Nucleus accumbens (tissue), 56 donors: ENCODE measurements at places on chromosomes 6 and 20.

- no peak for DNase-seq
Measured at GRCh38 chr6:17096652-17097051, 5.2 kb upstream of the STMND1 start.

- no peak for DNase-seq
Measured at GRCh38 chr6:36686668-36687513, 8.4 kb downstream of the CDKN1A start.

GRCh38 chr6:1496836-1497760 is 107.7 kb downstream of the FOXF2 start:
- DNase-seq: no peak

GRCh38 chr20:32450484-32451061 is 92.4 kb downstream of the ASXL1 start:
- DNase-seq: no peak

GRCh38 chr6:109373762-109374161 is 8.5 kb downstream of the CD164 start:
- DNase-seq: no peak

GRCh38 chr20:49288250-49288751 is 10.4 kb upstream of the ZNFX1 start:
- DNase-seq: no peak

DNA sequence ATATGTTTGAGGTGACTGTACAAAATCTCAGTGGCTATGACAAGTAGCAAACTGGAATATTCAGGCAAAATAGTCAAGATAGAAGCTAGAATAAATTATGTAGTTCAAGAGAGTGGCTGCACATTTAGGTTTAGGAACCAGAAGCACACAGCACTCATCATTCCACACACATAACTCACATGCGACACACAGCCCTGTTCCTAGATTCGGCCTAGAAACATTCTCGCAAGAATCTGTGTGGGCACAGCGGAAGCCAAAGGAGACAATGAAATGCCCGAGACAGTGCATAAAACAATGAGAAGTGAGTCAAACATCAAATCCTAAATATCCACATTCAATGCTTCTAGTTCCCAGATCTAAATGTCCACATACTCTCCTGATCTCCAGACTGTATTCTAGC is 9.5 kb upstream of the SUPT3H start:
- DNase-seq: no peak

GRCh38 chr6:7673063-7673536 is 52.8 kb upstream of the BMP6 start:
- DNase-seq: no peak

GRCh38 chr6:13535306-13535705 is 39.1 kb upstream of the SIRT5 start:
- DNase-seq: no peak

DNA sequence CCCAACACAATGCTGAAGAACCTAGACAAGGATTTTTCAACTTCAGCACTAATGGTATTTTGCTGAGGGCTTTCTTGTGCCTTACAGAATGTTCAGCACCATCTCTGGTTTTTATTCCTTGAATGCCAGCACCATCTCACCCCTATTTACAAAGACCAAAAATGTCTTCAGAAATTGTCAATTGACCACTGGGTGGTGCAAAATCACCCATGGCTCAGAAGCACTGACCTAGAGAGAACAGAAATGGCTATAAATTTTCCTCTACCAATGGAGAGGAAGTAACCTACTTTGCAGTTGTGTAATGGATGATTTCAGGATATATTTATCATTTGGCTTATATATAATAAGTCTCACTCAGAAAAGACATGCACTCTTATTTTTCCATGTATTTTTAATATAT is 431.0 kb upstream of the IRAK1BP1 start:
- DNase-seq: no peak

DNA sequence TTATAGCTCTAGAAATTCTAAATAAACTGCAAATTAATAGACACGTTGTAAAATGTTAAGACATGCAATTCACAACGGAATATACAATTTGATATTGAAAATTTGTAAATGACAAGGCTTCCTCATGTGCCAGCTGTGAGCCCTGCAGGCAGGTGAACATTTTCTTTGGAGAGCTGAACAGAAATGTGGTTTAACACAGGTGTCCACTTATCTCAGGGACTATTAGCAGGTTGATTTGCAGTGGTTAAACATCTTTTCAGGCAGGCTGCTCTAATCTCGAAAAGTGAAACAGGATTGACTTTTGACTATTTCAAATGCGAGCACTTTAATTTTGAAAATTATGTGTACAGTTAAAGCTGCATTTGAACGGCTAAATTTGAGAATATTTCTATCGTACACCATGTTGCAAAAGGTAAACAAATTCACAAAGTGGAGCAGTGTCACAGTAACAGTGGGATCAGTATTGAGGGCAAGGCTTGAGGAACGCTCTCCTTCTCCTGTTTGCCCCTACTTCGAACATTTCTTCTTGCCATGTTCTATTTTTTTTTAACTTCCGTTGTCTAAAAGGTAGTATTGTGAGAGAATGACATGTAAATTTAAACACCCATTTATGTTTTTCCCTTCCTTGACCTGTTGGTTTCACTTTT is 210.8 kb downstream of the CDKAL1 start:
- no peak for DNase-seq

- no peak for DNase-seq
Measured at GRCh38 chr6:3594201-3594600, 137.4 kb upstream of the SLC22A23 start.

GRCh38 chr20:58084566-58084965 is 143.9 kb downstream of the ANKRD60 start:
- DNase-seq: no peak

- DNase-seq: no peak
Measured at GRCh38 chr6:87139236-87139635, 16.1 kb upstream of the ZNF292 start.

DNA sequence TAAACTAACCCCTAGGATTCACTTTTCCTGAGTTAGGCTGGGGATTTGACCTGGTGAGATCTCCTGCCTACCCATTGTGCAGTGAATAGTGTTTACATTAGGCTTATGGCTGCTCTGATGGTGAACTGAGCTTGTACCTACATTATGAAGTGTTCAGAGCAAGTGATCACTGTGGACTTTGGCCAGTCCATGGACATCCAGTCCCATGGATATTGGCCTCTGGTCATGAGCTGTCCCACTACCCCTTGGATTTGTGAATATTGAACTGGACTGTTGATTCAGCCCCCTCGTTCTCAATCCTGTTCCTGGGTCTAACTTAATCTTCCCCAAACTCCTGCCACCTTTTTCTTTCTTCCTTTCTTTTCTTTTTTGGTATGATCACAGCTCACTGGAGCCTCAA is 13.8 kb downstream of the ASIP start:
- no peak for DNase-seq

GRCh38 chr6:7050872-7051779 is 56.6 kb upstream of the RREB1 start:
- no peak for DNase-seq

- no peak for DNase-seq
Measured at GRCh38 chr20:13447385-13448180, 191.1 kb downstream of the TASP1 start.

DNA sequence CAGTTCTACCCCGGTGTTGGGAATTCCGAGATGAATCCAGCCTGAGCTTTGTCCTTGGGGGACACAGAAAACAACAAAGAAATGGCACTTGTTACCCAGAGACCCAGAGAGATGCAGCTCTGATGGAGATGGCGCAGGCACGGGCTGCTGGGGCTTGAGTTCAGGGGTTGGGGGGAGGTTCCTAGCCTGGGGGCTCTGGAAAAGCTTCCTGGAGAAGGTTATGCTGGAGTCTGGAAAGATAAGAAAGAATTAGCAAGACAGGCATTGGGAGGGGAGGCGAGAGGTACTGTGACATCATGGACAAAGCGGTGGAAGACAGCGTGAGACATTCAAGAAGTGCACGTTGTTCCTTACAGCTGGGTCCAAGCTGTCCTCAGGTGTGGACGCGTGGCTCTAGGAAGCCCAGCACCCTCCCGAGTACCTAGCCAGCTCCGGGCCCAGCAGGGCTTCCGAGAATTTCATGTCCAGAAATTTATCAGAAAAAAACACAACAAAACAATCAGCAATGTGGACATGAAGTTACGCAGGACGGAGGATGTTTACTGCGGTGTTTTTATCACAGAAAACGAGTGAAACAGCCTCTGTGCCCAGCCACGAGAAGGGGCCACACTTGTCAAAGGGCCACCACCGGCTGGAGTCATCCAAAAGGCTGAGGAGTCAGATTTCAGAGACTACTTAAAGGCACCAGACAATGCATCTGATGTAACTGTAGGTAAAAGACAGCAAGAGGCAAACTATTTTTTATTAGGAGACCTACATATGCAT is 39.5 kb downstream of the C20orf203 start:
- DNase-seq: no peak

DNA sequence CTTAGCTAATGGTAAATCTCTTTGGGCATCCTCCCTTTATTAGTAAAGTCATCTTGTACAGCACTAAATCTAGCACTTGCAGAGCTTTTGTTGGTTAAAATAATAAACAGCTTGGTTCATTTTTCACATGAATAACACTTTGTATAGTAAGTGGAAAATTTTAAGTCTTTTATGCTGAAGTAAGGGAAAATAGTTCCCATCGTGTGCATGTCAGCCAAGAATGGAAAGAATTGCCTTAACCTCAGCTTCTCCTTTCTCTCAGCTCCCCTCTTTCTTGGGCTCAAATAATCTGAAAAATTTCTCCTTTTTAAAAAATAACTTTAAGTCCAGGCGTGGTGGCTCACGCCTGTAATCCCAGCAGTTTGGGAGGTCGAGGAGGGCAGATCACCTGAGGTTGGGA is 16.6 kb downstream of the SNRPC start:
- DNase-seq: no peak

- DNase-seq: no peak
Measured at GRCh38 chr6:89581689-89582088, 56.9 kb downstream of the LYRM2 start.

DNA sequence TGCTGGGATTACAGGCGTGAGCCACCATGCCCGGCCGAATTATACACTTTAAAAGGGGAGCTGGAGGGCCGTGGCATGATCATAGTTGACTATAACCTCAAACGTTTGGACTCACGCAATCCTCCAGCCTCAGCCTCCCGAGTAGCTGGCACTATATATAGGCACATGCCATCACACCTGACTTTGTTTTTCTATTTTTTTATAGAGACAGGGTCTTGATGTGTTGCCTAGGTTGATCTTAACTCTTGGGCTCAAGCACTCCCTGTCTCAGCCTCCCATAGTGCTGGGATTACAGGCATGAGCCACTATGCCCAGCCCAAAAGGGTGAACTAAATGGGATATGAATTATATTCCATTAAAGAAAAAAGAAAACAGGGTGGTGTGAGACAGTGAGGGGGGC is 7.8 kb downstream of the PTGIS start:
- no peak for DNase-seq

- no peak for DNase-seq
Measured at GRCh38 chr6:98920904-98921431, 26.8 kb downstream of the FBXL4 start.

GRCh38 chr6:11021003-11021402 is 23.1 kb downstream of the ELOVL2 start:
- no peak for DNase-seq

DNA sequence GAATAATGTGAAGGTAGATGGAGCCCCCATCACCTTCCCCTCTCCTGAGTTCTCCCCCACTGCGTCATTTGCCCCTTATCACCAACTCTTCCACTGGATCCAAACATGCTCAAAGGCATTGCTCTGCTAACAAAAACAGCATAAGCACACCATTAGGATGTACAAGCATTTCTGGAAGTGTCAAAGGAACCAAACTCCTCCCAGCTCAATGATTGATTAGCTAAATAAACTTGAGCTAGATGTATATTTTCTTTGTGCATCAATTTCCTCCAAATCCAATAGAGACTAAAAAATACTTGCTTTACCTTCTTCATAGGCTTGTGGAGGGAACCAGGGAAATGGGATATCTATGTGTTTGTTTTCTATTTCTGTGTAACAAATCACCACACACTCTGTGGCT is 248.4 kb upstream of the JARID2 start:
- no peak for DNase-seq

DNA sequence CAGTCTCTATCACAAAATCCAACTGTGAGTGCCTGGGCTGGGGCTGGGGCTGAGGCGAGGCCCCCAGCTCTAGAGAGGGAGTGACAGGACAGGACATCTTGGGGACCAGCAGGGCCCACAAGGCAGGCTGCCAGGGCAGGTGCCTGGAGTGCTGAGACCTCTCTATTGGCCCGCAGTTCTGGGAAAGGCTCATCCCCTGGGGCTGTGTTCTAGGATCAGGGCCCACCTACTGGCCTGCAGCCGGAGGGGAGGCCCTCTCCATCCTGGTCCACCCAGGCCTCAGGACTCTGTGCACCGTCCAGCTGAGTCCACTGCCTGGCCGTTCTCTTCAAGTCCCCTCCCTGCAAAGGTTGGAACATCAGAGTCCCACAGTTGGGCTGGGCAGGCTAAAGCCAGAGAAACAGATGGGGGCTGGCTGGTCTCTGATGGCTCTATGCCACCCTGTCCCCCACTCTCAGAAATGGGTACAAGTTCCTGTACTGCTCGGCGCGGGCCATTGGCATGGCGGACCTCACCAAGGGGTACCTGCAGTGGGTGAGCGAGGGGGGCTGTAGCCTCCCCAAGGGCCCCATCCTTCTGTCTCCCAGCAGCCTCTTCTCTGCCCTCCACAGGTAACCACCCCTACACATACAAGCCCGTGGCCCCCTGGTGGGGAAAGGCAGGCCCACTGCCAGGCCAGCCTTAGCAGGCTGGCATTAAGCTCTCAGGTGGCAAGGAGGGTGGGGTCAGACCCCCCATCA is 9.0 kb downstream of the EMILIN3 start:
- no peak for DNase-seq

- no peak for DNase-seq
Measured at GRCh38 chr6:137227871-137228302, 8.7 kb upstream of the IFNGR1 start.

DNA sequence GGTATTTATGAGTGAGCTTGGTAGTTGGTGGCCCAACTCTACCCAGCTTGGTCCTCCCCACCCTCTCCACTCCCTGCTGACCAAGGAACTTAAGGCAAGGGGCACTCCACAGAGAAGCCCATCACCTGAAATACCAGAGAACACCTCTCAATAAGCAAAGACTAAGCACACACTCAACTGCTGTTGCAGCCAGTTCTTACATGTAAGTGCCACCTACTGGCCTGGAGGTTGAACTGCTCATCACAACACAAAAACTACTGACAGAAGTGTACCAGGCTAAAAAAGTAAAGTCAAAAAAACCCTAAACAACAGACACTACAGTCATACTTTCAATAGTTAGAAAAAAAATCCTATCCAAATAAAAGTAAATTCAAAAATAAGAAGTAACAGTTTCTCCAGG is 146.2 kb downstream of the FAM83B start:
- DNase-seq: no peak

GRCh38 chr20:2397595-2398145 is 17.0 kb downstream of the TGM6 start:
- DNase-seq: no peak
